H1 (cell line): ENCODE measurements at places on chromosomes 2 and 18.

DNA sequence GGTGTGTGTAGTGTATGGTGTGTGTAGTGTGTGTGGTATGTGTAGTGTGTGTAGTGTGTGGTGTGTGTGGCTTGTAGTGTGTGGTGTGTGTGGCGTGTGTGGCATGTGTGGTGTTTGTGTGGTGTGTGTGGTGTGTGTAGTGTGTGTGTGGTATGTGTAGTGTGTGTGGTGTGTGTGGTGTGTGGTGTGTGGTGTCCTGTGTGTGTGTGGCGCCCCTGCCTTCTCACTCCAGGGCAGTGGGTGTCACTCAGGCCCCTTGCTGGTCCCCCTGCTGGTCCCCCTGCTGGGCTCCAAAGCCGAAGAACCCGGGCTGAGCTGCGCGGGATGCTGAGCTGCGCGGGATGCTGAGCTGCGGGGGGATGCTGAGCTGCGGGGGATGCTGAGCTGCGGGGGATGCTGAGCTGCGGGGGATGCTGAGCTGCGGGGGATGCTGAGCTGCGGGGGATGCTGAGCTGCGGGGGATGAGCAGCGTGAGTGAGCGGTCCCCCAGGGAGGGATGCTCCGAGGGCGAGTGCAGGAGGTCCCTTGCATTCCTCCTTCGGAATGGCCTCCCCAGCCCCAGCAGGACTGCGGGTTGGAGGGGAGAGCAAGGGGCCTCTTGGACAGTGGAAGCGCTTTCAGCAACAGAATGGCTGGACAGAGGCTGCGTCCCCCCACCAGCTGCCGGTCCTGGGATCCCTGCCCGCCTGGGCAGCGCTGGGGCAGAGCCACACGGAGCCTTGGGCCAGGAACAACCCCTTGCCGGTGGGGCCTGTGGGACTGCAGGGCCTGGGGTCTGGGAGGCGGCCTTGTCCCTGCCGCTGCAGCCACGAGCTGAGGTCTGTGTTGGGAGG is 3.4 kb upstream of the RTP5 start:
- DNase-seq: peak; percentile 75
- peaks cover 16% of the 10 kb centered on the region for H3K27me3 ChIP-seq
- H3K27ac ChIP-seq: no peak overlapping the region
- H3K4me1 ChIP-seq: peaks cover 2% of the 10 kb centered on the region
- no peaks in the 10 kb centered on the region; the same call in 1 of the 2 replicates for H3K36me3 ChIP-seq
- no peak overlapping the region for H3K4me3 ChIP-seq

DNA sequence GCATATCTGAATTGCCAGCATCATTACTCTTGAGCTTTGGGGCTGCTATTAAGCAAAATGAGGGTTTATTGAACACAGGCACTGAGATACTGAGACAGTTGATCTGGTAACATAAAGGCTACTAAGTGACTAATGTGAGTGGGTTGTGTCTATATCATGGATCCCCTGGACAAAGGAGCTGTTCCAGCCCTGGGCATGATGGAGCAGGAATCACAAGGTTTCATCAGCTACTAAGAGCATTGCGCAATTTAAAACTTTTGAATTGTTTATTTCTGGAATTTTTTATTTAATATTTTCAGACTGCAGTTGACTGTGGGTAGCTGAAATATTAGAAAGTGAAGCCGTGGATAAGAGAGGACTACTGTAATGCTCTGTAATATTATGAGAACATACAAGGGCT is 73.5 kb downstream of the MGAT5 start:
- no peak overlapping the region for H3K4me3 ChIP-seq
- H3K4me1 ChIP-seq: no peaks in the 10 kb centered on the region
- DNase-seq: no peak
- peaks cover 6% of the 10 kb centered on the region; the same call in 1 of the 2 replicates for H3K36me3 ChIP-seq

DNA sequence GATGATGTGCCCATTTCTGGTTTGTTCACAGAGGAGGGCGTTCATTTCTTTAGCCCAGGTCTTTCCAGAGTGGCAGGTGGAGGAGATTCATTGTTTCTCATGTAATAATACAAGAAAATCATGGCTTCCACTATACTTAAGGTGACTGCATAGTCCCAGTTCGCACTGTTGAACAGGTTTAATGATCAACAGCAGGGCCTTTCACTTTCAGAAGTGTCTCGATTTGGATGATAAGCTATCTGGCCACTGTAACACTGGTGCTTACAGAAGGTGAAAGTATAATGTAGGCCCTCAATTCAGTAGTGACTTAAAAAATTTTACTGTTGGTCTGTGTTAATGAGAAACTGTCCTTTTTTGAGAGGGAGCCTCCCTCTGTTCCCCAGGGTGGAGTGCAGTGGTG is 1.4 kb downstream of the RMC1 start:
- no peaks in the 10 kb centered on the region; the same call in 1 of the 2 replicates for H3K27me3 ChIP-seq
- DNase-seq: no peak
- peaks cover 4% of the 10 kb centered on the region; the same call in 1 of the 2 replicates for H3K4me1 ChIP-seq
- H3K4me3 ChIP-seq: 0 out of 2 replicates have a peak overlapping the region, but pooled peaks have one; percentile 80
- no peaks in the 10 kb centered on the region for H3K36me3 ChIP-seq

DNA sequence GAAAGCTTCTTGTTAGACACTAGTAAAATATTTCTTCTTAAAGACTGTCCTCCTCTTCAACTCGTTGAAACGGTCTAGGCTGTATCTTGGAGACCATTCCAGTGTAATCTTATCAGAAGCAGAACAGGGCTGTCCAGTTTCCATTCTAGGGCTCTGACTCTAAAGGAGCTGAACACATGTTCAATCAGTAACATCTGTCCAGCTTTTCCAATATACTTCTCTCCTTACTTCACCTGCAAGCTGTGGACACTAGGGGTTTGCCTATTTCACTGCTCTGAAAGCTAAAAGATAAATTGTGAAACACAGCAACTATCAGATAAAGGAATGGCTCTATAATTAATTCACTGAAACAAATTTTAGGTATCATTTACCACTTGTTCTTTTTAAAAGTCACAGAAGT is 73.8 kb downstream of the ZNF385B start:
- no peak overlapping the region for H3K4me3 ChIP-seq
- DNase-seq: no peak
- no peak overlapping the region for H3K27ac ChIP-seq

- no peak overlapping the region for H3K4me3 ChIP-seq
- H3K4me1 ChIP-seq: no peaks in the 10 kb centered on the region
- no peak overlapping the region for H3K27ac ChIP-seq
- no peaks in the 10 kb centered on the region for H3K36me3 ChIP-seq
- DNase-seq: no peak
These were observed 134.5 kb downstream of the GALNT14 start for GRCh38 chr2:31003749-31004148.

DNA sequence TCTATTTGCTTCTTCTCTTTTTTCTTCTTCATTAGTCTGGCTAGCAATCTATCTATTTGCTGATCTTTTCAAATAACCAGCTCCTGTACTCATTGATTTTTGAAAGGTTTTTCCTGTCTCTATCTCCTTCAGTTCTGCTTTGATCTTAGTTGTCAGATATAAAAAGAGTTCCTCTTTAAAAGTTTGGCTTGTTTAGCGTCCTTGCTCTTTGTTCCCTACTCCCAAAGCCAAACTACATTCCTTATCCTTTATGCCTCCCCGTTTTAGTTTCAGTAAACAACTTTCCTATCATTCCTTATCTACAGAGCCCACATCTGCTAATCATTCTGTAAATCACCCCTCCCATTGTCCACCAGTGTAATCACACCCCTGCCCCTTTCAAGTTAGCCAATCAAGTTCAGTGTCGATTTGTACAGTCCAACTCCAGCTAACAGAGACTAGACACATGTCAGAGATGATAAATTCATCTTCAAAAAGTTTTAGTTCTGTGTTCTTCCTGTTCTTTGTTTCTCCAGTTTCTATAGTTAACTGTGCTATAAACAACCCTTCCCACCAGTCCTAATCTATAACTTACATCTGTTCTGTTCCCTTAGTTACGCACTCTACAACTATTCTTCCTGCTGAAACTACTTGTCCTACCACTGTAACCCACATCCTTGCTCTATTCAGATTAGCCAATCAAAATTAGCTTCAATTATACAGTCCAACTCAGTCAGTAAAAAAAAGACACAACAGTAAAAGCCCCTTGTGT is 44.4 kb downstream of the TFPI start:
- no peak overlapping the region; the same call in 1 of the 2 replicates for H3K27ac ChIP-seq
- H3K27me3 ChIP-seq: no peaks in the 10 kb centered on the region
- H3K36me3 ChIP-seq: no peaks in the 10 kb centered on the region

DNA sequence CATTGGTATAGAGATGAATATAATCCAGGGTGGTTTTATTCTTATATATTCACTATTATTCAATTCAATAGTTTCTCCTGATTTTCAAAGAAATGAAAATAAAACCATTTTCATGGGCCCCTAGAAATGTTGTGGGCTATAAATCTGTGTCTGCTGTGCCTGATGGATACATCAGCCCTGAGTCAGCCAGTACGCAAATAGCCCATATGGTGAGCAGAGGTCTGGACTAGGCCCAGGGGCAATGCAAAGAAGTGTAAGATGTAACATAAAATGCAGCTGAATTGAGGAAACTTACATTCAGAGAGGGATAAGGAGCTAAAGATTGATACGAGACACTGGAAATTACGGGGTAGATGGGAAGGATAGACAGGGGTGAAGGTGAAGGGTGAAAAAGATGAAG is 122.5 kb downstream of the MAIP1 start:
- H3K27me3 ChIP-seq: no peaks in the 10 kb centered on the region
- no peak overlapping the region for H3K4me3 ChIP-seq
- no peak overlapping the region for H3K27ac ChIP-seq
- no peaks in the 10 kb centered on the region for H3K36me3 ChIP-seq
- no peak for DNase-seq
- no peaks in the 10 kb centered on the region for H3K4me1 ChIP-seq

DNA sequence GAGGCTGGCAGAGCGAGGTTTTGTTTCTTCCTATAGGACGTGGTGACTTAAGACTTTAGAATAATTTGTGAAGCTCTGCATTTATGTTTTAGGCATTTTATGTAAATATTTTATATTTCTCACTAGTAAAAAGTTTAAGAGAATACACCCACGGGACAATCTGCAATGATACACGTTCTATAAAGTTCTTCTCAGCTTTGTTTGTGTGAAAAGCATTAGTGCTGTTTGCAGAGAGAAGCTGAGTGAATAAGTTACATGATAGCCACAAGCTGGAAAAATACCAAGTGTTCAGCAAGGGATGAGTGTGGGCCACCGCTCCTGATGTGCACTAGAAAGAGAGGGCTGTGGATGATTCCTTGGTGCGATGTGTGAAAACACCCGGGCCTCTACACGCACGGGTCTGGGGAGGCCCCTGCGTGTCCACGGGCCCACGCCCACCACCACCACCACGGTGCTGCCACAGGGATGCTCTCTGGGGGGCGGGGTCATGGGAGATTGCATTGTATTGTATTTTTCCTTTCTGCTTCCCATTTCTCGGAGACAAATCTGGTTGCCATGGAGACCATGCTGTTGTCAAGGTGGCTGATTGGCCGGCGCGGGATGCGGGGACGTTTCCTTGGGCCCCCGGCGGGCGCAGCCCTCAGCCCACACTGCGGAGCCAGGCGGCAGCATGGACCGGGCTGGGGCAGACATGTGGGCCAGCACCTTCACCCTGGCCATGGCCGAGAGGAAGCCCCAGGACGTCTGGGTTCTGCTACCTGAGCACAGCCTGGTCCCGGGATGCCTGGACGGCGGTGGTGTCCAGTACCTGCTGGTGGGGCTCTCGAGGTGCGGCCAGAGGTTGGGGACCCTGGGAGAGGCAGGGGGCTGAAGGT is at the start of gene RTP5:
Gene RTP5 (plus strand): TSS at position 643 of the 875 bp plus-strand sequence. CDS start 28 bp downstream, at position 671.
- H3K36me3 ChIP-seq: no peaks in the 10 kb centered on the region
- H3K4me1 ChIP-seq: peaks cover 2% of the 10 kb centered on the region
- no peak for DNase-seq

GRCh38 chr2:4340536-4340935 is 637.2 kb downstream of the DCDC2C start:
- no peak overlapping the region; the same call in 1 of the 2 replicates for H3K27ac ChIP-seq
- no peaks in the 10 kb centered on the region for H3K27me3 ChIP-seq
- no peak overlapping the region for H3K4me3 ChIP-seq
- no peaks in the 10 kb centered on the region; the same call in 1 of the 2 replicates for H3K36me3 ChIP-seq
- DNase-seq: no peak

GRCh38 chr2:85748985-85749875 is 4.6 kb upstream of the ATOH8 start:
- H3K36me3 ChIP-seq: no peaks in the 10 kb centered on the region
- no peak overlapping the region for H3K4me3 ChIP-seq
- no peak for DNase-seq
- peaks cover 24% of the 10 kb centered on the region for H3K27me3 ChIP-seq

GRCh38 chr2:154914561-154914960 is 216.1 kb downstream of the KCNJ3 start:
- no peak for DNase-seq
- no peak overlapping the region for H3K4me3 ChIP-seq
- no peaks in the 10 kb centered on the region for H3K36me3 ChIP-seq
- H3K27ac ChIP-seq: no peak overlapping the region
- peaks cover 3% of the 10 kb centered on the region for H3K4me1 ChIP-seq

DNA sequence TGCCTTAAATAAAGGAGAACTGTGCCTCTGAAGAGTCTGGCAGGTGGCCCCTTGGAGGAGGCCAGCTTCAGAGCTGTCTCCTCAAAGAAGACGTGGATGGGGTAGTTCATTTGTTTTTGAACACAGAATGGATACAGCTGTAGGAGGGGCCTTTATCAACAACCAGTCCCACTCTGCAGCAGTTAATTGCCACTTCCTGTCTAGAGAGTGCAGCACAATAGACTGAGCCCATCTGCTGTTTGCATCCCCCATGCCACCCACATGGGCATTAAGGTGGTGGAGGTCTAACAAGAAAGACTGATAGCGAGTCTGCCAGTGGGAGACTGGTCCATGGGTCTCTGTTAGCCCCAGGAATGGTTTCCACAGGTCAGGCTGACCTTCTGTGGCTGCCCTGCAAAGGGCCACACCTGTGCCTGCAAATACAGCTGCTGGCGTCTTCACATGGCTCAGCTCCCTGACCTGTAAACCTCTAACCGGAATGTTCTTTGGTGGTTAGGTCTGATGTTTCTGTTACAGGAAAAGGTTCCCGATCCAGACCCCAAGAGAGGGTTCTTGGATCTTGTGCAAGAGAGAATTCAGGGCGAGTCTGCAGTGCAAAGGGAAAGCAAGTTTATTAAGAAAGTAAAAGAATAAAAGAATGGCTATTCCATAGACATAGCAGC is 153.3 kb upstream of the ITGA6 start:
- no peak for DNase-seq
- no peak overlapping the region for H3K27ac ChIP-seq
- no peaks in the 10 kb centered on the region for H3K36me3 ChIP-seq
- peaks cover 3% of the 10 kb centered on the region for H3K4me1 ChIP-seq

GRCh38 chr2:105737980-105738657 is 6.6 kb upstream of the NCK2 start:
- H3K27ac ChIP-seq: no peak overlapping the region
- peaks cover 3% of the 10 kb centered on the region; the same call in 1 of the 2 replicates for H3K4me1 ChIP-seq
- H3K4me3 ChIP-seq: no peak overlapping the region
- DNase-seq: no peak
- no peaks in the 10 kb centered on the region; the same call in 1 of the 2 replicates for H3K27me3 ChIP-seq

GRCh38 chr2:28532399-28532798 is 36.5 kb downstream of the PLB1 start:
- H3K27ac ChIP-seq: no peak overlapping the region
- no peaks in the 10 kb centered on the region for H3K36me3 ChIP-seq
- no peak for DNase-seq
- H3K4me3 ChIP-seq: no peak overlapping the region
- no peaks in the 10 kb centered on the region for H3K27me3 ChIP-seq
- H3K4me1 ChIP-seq: no peaks in the 10 kb centered on the region

GRCh38 chr2:238128061-238128440 is 10.4 kb upstream of the KLHL30 start:
- no peaks in the 10 kb centered on the region for H3K27me3 ChIP-seq
- H3K27ac ChIP-seq: no peak overlapping the region
- no peaks in the 10 kb centered on the region for H3K4me1 ChIP-seq
- DNase-seq: no peak
- no peak overlapping the region for H3K4me3 ChIP-seq
- no peaks in the 10 kb centered on the region for H3K36me3 ChIP-seq

GRCh38 chr2:127810156-127810618 is 784 bp downstream of the WDR33 start:
- no peaks in the 10 kb centered on the region for H3K36me3 ChIP-seq
- peak overlapping the region; percentile 94 for H3K4me3 ChIP-seq
- peaks cover 9% of the 10 kb centered on the region; the same call in 1 of the 2 replicates for H3K4me1 ChIP-seq
